ENCODE measurements at places on chromosomes 7 and 10.
A peak's percentile ranks its signal among the peaks of the same experiment; 100 is the strongest.

DNA sequence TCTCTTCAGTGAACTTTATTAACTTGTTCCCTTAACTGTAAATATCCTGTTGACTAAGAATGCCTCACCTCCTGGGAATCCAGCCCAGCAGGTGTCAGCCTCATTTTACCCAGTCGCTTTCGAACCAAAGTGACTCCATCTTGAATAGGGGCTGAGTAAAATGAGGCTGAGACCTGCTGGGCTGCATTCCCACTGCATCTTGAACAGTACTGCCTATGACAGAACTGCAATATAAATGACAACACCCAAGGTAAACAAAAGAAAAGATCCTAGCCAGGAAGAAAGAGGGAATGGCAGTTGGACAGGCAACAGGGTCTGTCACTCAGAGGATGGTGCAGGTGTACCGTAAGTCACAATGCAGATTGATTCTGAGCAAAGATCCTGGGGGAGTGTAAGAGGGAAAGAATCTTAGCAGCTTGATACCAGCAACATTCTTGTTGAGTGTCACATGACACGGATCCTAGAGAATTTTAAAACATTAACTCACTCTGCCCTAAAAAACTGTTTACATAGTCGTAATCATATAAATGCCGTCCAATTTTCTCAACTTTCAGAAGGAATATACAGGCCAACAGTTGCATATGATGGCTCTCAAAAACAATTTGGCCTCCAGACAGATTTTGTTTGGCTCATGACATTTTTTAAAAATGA is 4.4 kb upstream of the FAM107B start:
- no peak for DNase-seq

GRCh38 chr10:92574548-92575261 is 812 bp upstream of the IDE start:
- DNase-seq: peak; percentile 46

GRCh38 chr7:157274991-157275427 is 61.8 kb upstream of the DNAJB6 start:
- DNase-seq: no peak

DNA sequence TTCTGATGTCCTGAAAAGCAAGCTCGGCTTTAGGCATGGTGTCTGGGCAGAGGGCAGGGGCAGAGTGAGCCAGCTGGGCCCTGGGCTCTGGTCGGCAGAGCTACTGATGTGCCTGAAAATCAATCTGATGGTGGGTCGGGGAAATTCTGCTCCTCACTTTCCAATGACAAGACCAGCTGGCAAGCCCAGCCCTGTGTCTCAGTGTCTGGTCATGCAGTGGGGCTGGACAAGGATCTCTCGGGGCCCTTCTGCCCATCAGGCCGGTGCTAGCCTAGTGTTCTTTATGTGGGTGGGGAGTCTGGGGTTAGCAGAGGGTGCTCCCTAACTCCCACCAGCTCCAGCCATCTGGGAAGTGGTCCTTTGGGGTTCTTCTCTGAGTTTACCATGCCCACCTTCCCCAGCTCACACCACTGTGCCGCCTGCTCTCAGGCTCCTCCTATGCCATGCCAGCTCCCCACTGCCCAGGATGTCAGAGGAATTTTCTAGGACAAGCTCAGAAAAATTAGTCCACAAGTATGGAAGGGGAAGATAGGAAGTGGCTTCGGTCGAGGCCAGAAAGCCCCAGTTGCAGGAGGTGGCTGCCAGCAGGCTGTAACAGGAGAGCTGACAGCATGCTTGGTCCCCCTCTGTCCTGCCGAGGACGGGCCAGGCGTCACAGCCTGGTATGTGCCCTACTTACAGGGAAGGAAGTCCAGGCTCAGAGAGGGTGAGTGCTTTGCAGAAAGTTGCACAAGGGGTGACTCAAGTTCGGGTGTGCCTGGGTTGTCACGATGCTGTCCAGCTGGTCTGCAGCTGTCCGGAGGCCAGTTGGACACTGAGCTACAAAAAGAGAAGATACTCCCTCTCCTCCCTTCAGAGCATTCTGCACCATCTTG is 135.2 kb downstream of the ADCY1 start:
- no peak for DNase-seq

DNA sequence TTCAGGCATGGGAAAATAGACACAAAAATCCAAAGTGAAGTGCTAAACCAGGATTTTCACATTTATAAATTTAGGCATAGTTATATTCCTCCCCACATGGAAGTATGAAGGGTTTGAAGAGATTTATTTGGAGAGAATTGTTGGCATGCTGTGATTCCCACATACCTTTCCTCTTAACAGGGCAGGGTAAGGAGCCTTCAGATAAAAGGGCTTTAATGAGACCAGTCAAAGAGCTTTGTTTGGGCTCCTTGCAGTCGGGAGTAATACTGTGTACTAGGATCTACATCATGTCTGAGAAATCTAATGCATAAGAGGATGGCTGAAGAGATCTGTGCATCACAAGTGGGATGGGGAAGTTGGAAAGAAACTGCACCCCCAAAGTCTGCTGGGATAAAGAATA is 140.8 kb upstream of the PTN start:
- no peak for DNase-seq

GRCh38 chr10:133042816-133043215 is 44.9 kb upstream of the ADGRA1 start:
- no peak for DNase-seq

GRCh38 chr10:132465889-132466519 is 69.0 kb downstream of the PWWP2B start:
- DNase-seq: no peak

DNA sequence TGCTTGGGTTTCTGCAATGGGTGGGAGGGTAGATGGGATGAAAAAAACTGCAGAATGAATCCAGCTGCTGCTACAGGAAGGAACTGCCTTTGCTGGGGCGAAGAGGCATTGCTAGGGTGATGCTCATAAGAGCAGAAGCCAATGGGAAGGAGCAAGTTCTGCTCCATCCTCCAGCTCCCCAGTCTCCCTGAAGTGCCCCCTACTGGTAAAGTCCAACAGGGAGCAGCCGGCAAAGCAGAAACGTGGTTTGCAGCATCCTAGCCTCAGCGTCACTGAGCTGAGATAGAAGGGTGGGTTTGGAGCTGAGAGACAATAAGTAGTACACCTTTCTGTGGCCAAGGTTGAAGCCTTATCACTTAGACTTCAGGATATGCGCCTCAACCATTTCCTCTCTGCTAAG is 220.5 kb downstream of the CCSER2 start:
- peak; percentile 41 for DNase-seq

GRCh38 chr7:118057404-118057803 is 126.6 kb upstream of the LSM8 start:
- DNase-seq: no peak

DNA sequence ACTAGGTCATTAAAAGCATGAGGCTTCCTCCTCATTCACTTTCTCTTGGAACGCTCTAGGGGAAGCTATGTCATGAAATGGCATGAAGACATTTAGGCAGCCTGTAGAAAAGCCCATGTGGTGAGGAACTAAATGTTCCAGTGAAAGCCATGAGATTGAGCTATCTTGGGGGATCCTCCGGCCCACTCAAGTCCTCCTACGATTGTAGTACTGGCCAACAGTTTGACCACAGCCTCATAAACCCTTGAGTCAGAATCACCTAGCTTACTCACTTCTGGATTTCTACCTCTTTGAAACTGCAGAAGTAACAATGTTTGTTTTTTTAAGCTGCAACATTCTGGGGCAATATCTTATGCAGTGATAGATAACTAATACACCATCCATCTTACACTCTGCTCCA is 605.1 kb downstream of the SORCS1 start:
- no peak for DNase-seq

DNA sequence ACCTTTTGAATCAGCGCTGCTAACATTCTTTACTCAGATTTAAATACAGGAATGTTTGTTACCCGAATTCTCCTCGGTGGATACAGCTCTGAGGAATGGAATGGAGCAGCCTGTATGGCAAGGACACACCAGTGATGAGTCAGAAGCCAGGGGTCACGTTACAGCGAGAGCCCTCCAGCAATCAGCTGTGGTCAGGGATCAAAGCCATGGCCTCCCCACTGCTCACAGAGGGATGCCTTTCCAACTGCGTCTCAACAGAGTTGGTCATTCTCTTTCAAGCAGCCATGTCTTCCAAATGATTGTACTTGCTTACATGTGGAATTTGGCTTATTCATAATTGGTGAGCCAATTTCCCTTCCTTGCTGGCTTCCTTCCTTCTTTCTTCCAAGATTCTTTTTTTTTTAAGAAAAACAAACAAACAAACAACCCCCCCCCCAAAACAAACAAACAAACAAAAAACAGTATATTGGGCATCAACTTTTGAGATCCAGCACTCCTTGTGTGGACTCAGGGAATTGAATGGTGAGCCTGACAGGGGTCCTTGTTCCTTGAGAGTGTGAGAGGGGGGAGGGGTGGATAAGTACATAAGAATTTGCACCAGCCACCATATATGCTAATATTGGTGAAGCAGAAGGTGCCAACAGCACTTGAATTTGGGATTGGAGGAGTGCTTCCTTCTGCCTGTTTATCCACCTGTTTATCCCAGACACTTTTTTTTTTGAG is 100.2 kb downstream of the ATXN7L1 start:
- no peak for DNase-seq

DNA sequence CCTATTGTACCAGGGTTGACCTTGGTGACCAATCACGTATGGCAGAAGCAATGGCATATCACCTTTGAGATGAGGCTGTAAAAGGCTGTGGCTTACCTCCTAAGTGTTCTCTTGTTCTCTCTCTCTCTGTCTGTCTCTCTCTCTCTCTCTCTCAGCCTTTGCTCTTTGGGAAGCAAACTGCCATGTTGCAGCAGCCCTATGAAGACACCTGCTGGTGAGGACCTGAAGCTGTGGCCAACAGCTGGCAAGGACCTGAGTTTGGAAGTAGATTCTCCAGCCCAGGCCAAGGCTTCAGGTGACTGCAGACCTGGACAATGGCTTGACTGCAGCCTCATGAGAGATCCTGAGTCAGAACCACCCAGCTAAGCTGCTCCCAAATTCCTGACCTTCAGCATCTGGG is 161.4 kb downstream of the GPAM start:
- no peak for DNase-seq

GRCh38 chr10:64115908-64116643 is 594.9 kb downstream of the REEP3 start:
- no peak for DNase-seq

- no peak for DNase-seq
These were observed 68.8 kb downstream of the KIAA1217 start for GRCh38 chr10:24277771-24278170.

DNA sequence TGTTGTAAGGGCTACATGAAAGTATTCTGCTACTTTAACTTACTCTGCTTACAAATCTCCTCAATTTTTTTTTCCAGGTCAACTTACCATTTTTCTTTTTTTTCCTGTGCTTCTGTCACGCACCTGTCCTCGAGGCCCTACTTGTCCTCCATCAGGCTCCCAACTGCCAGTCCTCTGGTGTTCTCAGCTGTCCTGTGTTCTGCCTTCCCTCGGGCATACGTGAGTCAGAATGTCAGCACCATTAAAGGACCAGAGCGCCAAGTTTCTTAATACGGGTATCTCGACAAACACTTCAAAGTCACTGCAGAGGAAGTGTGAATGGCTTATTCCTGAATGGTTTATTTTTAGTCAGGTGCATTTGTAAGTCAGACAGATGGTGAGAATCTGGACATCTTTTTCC is at the start of gene TEX47:
TEX47 (minus strand) TSS at position 185 of the 400 bp plus-strand sequence. CDS start 795 bp downstream, outside the sequence.
- no peak for DNase-seq

DNA sequence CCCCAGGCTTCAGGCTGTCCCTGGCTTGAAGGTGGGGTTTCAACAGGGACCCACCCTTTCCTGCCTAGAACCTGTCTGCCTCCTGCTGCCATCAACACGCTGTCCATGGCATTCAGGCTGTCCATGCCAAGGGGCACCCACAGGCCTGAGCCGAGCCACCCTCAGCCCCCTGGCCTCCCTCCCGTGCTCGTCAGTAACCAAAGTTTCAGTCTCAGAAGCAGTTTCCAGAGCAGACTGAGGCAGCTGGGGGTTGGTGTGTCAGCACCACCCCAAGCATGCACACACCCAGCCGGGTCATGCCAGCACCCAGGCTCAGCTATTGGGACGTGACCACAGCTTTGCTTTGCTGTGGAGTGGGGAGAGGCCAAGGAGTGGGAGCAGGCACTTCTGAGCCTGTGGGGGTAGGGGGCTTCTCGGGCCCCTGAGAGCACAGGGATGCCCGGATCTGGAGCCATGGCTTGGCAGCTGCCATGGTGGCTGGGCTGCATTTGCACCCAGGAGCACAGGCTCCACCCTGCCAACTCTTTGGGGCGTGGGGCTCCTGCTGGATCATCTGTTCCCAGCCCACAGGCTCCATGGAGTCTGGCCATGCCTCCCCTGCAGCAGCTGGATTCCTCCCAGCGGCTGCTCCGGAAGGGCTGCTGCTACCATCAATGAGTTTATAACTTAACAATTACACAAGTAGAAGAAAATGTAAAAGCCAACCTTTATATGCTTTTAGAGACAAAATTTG is 314.5 kb upstream of the SEMA3C start:
- no peak for DNase-seq

DNA sequence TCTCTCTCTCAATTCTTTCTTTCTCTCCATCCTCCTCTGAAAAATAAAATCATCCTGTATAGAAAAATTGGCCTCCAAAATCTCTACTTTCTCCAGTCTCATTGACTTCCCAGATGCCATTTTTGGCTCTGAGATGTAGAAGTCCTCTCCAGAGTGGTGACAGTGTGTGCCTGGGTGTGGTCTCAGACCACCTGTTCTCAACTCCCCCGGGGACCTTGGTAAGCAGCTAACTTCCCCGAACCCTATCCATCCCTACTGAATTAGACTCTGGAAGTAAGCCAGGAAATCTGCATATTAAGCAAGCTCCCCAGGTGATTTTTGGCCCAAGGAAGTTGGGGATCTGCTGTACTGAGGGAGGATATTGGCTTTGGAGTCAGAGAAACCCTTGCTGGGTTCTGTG is 120.5 kb downstream of the WDR11 start:
- no peak for DNase-seq

- no peak for DNase-seq
These were observed 21.7 kb upstream of the SMO start for GRCh38 chr7:129166745-129167144.

GRCh38 chr7:150994838-150995510 is 4.2 kb downstream of the NOS3 start:
- DNase-seq: no peak

DNA sequence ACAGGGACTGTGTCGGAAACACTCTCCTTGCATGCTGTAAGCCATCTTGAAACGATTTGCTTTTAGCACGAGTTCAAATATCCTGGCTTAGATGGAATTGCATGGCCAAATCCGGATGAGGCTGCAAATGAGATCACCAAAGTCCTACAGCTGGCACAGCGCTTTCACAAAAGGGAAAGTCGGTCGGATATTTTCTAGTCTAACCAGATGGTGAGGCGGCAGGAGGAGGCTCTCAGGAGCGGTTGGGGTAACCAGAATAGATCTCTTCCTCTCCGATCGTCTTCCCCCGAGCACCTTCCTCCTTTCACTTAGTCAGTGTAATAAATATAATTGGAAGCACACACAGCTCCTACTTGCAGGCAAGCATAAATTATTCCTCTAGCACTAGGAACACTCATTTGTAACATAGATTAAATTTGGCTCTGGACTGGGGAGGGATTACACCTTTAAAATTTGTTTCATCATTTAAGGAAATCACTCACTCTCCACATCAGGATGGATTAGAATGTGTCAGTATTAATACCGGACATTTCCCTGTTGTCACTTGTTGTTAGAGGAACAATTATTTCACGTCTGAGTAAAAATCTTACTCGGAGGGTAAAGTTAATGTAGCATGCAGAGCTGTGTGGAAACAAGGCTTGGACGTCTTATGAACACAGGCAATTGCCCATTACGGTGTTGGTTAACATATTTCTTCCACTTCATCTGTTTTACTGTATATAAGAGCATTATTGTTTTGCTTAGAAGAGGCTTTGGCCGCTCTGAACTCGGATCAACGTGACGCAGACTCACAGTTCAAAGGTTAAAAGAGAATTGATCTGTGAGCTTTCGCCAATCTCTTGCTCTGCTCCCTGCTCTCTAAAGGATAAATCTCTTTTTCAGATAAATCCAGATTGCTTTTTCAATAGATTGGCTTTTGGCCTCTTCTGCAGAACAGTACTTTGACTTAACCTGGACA is 857.9 kb downstream of the TYW1 start:
- no peak for DNase-seq
